Stimulated activated CD4-positive, alpha-beta T cell treated with anti-CD3 and anti-CD28 coated beads, Interleukin-4, amount 100 ng/mL, for 48 hours (primary cell): ENCODE measurements at places on chromosomes 5 and 9.

GRCh38 chr5:151795426-151795825 is 23.7 kb downstream of the G3BP1 start:
- DNase-seq = no peak

DNA sequence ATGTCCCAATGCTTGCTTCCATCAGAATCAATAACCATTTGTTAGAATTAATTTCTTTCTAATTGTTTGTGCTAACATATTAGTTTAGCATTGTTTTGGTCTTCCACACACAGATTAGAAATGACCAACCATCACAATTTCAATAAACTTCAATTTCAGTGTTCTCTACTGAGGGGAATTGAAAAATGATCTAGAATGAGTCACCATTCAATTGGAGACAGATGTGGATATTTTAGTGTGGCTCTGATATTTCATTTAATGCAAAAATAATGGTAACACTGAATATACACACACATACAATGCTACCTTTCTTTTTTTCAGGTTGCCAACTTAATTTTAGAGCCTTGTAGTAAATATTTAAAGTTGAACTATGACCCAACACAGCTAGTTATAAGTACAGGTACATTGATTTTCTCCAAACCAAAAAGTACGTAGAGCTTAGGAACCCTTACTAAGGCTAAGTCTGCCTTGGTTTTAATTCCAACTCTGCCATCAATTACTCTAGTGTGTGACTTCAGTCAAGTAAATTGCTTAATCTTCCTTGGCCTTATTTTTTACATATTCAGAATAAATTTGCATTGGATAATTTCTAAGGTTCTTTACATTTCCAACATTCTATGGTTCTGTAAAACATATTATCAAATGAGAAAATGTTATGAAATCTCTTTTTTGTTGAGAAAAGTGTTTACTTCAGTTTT is 143.9 kb downstream of the DMRTA1 start:
- DNase-seq = no peak

- DNase-seq = no peak
Measured at GRCh38 chr9:21554813-21555212, 72.7 kb upstream of the IFNE start.

GRCh38 chr5:92435781-92436180 is 1052.7 kb upstream of the ARRDC3 start:
- no peak for DNase-seq

GRCh38 chr5:135456238-135457099 is 4.3 kb upstream of the TIFAB start:
- no peak for DNase-seq

GRCh38 chr5:60585618-60586017 is 114.3 kb downstream of the DEPDC1B start:
- DNase-seq = no peak

- no peak for DNase-seq
Measured at GRCh38 chr9:112162621-112163413, 12.3 kb downstream of the SUSD1 start.

GRCh38 chr5:4879693-4880303 is 260.3 kb upstream of the ADAMTS16 start:
- DNase-seq = peak; percentile 30

DNA sequence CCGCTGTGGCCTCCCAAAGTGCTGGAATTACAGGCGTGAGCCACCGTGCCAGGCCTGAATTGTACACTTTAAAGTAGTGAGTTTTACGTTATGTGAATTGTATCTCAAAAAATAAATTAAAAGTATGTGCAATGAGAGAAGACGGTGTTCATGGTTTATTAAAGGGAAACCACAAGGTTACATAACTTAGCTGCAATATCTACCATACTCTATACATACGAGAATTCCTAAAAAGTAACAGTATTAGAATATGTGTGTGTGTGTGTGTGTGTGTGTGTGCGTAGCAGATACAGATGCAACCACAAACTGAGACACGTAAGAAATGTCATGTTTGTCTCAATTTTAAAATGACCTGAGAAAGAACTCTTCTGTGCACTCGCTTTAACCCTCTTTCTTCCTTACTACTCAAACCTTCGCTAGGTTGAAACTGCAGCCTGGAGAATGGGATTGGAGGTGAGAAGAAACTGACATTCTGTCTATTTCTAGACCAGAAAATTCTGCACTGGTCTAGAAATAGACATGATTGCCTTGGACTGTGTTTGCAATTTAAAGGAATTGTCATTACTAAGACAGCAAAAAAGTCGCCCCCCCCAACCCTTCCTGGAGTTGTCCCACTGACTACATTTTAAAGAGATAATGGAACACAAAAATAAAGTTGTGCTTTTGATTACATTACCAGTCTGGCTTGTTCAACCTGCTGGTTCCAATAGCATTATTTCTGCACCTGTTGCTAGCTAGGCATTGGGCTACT is 167.0 kb downstream of the RGS3 start:
- no peak for DNase-seq

DNA sequence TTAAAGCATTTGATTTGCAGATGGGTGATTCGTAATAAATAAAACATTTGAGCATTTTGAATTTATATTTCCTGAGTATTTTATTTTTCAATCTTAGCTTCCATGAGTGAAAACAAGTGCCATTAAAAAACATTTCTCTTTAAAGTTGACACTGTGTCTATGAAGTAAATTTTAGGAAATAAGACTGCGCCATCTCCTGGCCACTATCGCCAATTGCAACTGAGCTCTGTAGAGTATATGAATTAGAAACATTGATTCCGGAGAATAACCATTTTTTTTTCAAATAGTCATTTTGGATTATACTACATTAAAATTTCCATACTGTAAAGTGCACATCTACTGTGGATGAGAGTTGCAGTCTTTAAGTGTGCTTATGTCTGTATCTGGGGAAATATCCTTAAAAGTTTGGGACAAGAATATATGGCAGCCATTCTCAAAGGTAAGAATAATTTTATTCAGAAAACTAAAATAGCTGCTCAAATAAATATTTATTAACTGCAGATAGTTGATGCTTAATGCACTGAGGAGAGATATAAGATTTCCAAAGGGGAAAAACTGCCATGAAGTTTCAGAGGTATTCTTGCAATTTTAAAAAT is 5.9 kb downstream of the DMRTA1 start:
- peak; percentile 34 for DNase-seq

- no peak for DNase-seq
Measured at GRCh38 chr5:95900383-95900958, 61.2 kb downstream of the ELL2 start.

DNA sequence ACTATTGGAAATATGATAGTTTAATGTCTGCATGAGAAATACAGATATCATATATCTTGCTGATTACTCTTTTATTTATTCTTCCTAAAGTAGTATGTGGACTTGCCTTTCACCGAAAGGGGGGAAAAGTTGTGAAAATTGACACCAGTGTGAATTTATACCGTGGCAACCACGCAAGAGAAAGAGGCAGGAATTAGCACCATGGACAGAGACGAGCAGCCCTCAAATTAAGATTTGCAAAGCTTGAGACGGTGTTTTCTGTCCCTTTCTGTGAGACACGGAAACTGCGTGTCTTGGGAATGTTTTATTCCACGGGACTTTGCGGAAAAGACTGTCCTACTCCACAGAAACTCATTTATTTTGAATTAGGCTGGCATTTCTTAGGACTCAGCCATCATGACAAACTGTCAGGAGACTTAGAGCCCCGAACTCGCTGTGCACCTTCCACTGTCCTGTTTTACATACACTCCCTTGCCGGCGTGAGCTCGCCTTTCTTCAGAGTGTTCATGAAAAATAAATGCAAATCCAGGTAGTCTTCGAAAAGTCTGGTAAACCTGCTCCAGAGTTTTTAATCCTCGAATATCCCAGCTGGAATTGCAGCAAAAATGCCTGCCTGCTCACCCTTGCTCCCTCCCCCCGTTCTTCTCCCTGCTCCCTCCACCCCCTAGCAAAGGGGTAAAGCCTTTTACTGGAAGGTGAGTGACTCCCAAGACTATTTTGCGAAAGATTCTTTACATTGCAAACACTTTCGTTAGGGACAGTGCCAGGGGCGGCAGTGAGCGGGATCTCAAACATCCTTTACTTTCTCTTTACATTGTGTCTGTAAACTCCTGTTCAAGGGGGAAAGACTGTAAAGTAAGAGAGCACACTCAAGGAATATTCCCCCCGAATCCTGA is 3.8 kb upstream of the ELAVL2 start:
- DNase-seq = no peak

GRCh38 chr9:93003552-93004407 is 54.7 kb upstream of the SUSD3 start:
- DNase-seq = peak; percentile 57

DNA sequence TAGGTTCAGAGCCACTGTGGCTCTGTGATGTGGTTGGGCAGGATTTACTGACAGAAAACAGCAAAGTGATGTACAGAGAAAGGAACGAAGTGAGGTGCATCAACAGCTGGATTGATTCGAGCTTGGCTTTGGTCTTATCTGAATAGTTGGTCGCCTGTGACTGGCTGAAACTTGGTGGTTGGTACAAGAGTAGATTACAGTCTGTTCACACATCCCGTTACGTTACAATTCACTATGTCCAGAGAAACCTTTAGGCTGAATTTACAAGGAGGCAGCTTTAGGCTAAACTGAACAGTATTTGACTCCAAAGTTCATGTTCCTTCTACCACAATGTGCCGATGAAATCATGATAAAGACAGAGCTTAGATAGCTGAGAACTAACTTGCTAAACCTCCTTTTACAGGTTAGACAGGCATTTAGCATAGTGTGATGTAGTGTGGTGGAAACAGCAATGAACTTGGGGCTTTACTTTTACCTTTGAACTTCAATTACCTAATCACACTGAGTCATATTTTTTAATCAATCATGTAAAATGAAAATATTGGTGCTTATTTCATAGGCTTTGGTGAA is 210.2 kb upstream of the PUM3 start:
- DNase-seq = no peak

- no peak for DNase-seq
Measured at GRCh38 chr5:164497311-164498064, 992.1 kb downstream of the MAT2B start.

GRCh38 chr5:159797261-159797970 is 118.9 kb upstream of the ADRA1B start:
- no peak for DNase-seq

GRCh38 chr9:36847781-36848673 is 186.0 kb downstream of the PAX5 start:
- DNase-seq = no peak

- DNase-seq = no peak
Measured at GRCh38 chr5:166399781-166400180, 1891.7 kb upstream of the WWC1 start.

DNA sequence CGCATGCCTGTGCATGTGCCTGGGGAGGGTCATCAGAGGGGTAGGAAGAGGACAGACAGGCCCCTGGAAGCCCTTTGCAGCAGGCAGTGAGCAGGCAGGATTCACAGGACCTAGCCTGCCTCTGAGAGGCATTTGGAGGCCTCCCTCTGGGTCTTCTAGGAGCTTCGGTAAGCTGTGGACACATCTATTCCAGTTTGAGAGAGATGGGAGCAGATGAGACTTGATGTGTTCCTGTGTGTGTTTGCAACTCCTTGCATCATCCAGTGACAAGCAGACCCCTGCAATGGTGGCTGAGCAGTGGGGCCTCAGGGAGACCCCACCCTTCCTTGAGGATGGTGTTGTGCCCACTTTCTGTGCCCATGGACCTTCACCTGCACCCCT is 64.0 kb downstream of the GADD45G start:
- no peak for DNase-seq

GRCh38 chr5:67648201-67648671 is 451.6 kb upstream of the CD180 start:
- no peak for DNase-seq

- no peak for DNase-seq
Measured at GRCh38 chr9:134422301-134423090, 96.2 kb downstream of the RXRA start.

GRCh38 chr5:73921741-73922140 is 295.7 kb downstream of the ARHGEF28 start:
- no peak for DNase-seq

GRCh38 chr5:132467287-132467984 is 23.1 kb downstream of the IRF1 start:
- no peak for DNase-seq

- DNase-seq = no peak
Measured at GRCh38 chr9:86860006-86860405, 87.3 kb downstream of the GAS1 start.

- DNase-seq = no peak
Measured at GRCh38 chr9:134066913-134067851, 644 bp downstream of the BRD3 start.

DNA sequence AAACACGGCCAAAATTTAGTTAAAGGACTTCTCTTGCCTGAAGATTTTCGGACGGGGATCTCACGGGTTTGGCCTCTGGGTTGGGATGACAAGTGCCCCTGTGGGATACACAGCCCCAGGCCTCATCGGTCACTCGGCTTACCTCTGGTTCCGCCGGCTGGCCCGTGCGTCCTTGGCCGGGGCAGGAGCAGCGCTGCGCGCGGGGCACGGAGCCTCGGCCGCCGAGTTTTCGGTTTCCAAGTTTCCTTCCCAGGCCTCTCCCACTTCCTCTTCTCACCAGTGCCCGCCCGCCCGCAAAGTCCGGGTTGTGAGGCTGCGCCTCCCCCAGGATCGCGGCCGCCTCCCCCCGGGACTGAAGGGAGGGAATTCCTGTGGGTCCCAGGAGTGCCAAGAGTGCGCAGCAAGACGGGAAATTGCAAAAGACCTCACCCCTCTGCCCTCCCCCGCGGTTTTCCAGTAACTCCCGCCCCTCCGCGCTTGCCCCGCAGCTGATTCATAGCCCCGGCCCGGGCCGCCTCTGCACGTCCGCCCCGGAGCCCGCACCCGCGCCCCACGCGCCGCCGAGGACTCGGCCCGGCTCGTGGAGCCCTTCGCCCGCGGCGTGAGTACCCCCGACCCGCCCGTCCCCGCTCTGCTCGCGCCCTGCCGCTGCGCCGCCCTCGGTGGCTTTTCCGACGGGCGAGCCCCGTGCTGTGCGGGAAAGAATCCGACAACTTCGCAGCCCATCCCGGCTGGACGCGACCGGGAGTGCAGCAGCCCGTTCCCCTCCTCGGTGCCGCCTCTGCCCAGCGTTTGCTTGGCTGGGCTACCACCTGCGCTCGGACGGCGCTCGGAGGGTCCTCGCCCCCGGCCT is at the start of gene OSMR:
Gene OSMR, plus strand, starts transcription at position 487 of the 853 bp plus-strand sequence. CDS start 23,033 bp downstream, outside the sequence.
- peak; percentile 15 for DNase-seq

DNA sequence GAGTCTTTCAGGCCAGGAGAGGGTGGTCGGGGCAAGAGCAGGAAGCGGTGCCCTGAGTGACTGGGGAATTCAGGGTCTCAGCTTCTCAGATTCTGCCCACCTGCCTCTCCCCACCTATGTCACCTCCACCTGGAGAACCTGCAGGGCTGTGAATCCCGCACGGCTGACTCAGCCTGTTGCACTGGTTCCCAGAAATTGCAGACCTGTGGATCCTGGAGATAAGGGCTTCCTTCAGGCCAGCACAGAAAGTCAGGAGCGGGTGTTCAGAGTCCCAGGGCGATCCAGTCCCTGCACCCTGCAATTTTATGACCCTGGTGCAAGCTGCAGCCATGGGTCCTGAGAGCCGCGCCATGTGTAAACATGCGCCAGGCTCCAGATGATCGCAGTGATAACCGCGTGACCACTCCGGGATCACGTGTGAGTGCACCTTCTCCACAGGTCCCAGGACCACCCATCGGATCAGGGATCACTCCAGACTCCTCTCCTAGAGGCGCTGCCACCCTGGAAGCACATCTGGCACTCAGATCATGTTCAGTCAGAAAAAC is 17.8 kb downstream of the IRX4 start:
- DNase-seq = no peak
